ENCODE measurements at places on chromosomes 3 and 15.

DNA sequence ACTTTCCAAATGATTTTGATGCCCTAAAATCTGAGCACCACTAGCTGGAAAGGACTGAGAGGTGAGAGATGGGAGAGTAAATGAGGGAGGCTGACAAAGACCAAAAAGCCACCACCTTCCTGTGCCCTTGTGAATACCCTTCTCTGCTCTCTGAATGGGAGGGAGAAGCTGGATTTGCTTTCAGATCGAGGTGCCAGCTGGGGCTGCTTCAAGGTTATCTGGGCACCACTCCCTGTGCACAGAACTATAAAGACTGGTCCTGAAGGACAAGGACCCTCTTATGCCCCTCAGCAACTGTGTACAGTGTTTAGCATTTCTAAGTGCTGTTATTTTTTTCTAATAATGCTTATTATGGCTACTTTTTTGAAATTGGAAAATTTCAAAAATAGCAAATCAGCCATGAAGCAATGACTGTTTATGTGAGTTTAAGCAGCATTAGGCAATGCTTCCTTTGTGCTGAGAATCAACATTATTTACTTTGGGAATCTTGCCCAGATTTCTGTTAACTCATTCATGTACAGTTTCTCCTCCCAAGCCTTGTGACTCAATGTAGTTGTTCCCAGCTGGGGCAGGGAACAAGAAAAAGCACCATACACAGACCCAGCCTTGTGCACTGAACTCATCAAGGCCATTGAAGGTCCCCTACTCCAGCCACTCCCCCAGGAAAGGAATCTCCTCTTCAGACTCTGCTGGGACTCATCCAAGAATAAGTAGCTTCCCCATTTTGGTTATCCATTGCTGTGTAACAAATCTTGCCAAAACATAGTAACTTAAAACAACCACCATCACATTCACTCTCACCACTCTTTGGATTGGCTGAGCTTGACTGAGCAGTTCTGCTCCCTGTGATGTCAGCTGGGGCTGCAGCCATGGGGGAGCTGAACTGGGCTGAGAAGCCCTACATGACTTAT lies 37.3 kb upstream of the CDV3 start:
- DNase-seq: no peak

DNA sequence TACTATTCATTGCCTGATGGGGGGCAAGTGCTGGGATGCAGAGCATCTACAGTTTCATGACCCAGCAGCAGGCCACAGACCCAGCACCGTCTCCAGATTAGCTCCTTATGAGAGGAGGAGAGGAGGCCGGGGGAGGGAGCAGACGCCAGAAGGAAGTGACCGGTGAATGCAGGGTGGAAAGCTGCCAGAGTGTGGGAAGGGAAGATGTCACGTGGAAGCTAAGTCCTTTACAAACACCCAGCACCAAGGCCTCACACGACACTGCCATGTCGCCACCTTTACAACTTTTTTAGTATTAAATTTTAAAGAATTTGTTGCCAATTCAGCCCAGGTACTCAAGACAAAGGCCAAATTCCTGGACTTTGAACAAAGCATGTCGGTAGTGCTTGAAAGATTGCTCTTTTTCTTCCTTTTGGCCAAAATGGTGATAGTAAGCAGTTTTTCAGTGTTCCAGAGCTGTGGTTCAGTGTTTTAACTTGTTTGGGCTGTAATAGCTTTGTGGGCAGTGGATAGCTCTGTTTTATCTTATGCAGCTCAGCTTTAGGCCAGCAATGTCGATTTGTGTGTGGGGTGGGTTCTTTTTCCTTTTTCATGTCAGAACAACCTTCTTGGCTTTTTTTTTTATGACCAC lies 58.2 kb downstream of the ZBTB38 start:
- DNase-seq: peak; percentile 21

DNA sequence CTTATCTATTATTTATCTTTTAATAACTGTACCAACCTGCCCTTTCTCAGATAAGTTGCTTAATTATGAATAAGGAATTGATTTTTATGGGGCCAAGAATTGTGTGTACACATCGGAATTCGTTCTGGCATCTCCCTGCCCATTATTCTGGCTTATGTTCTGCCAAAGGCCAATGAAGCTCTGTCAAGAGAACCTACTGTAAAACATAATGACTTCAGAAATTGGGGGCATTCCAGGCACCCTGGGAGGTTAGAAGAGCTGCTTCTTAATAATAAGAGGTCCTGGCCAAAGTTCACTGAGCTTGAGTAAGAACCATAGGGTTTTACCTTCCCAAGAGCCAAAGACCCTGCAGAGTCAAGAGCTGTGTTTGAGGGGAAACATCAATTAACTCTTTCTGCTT lies 261.7 kb downstream of the SLC9A9 start:
- no peak for DNase-seq

- DNase-seq: no peak
Measured at GRCh38 chr3:117400303-117400702, 690.7 kb downstream of the TUSC7 start.

- no peak for DNase-seq
Measured at GRCh38 chr3:45191924-45192417, 34.1 kb downstream of the TMEM158 start.

GRCh38 chr15:57313134-57313483 lies 63.2 kb upstream of the CGNL1 start:
- no peak for DNase-seq

DNA sequence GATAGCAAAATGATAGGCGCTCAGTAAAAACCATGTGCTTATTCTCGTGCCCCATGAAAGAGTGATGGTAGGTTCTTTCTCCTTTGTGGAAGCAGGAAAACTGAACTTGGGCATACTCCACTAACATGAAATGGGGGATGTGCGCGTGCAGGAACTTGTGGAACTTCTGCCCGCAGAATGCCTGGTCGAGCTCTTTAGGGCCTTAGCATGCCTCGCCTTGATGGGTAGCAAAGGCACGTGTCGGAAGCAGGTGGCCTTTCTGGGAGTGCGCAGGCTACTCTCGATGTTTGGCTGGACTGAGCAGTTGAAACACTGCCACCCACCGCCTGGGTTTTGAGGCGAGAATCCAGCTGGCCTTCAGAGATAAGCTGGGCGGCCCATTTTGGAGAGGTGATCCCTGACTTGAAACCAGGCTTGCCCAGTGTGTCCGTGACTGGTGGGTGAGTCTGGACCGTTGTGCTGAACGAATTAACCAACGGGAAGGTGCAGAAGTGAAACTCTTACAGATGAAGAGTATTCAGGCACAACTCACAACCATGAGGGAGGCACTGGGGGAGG lies 842 bp downstream of the PCCB start:
- DNase-seq: peak; percentile 65

DNA sequence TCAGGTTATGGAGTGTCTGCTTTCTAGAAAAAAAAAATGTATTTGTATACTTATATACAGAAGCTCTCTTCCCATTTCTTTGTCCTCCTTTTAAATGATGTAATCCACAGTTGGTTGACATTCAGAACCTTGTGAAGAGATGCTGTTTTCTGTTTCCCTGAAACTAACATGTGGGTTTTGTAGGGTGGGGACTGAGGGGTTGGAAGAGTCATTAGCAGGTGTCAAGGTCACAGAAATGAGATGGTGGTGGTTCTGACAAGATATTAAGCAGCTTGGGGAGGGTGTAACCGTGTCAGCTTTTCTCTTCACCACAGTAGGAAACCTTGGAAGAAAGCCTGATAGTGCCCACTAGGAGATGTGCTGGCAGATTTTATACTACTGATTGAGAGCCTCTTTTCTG lies 2.4 kb downstream of the RASA2 start:
- no peak for DNase-seq

GRCh38 chr3:117509858-117510257 lies 800.3 kb downstream of the TUSC7 start:
- DNase-seq: no peak

GRCh38 chr3:156409694-156410093 lies 145.2 kb downstream of the SSR3 start:
- DNase-seq: no peak

GRCh38 chr15:72965671-72966070 lies 86.6 kb upstream of the NEO1 start:
- DNase-seq: no peak

GRCh38 chr3:144402430-144402829 lies 430.8 kb downstream of the DIPK2A start:
- no peak for DNase-seq

DNA sequence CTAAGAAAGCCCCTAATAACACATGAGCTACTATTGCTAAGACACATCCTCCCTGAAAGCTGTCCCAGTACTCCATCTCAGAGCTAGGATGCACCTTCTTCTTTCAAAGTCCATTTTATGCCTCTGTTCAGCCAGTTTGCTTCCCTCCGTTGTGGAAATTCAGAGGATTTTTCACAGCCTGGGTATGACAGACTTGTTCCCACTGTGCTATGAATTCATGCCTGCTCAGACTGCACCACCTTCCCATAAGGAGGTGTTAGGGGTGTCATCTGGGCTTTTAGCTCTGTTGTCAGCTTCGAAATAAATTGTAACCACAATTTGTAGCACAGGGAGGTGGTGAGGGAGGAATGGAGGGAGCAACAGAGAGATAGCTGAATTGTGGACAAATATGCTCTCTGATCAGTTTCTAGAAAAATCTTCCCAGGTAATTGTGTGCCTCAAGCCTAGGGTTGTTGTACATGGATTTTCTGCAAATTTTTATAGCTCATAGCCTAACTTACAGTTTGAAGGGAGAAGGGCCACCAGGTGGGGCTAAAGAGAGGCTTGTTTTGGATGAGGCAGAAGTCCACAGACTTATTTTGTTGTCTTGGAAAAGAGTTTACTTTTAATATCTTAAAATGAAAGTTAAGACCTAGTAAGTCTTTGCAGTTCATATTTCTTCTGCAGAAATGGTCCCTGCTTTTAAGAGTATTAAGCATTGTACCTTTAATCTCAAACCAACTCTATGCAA lies 462.0 kb downstream of the PDCD6IP start:
- DNase-seq: no peak

GRCh38 chr3:162512488-162512887 lies 1015.9 kb downstream of the OTOL1 start:
- no peak for DNase-seq

GRCh38 chr3:143170676-143171075 lies 51.1 kb downstream of the CHST2 start:
- DNase-seq: no peak

DNA sequence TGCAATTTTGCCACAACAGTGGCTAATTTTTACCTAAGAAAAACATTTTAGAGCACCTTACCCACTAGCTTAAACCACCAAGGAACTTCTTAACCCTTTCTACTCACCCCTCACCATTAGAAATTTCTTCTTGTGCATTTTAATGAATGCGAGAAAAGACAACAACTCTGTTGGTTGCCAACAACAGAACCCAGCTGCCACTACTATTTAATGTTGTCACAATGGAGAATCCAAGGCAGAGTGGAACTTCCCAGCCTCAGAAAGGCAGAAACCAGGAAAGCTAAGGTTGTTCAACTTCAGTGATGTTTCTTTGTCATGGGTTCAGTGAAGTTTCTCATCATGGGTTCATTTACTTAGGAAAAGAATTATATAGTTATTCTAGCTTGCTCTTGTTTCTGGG lies 325.2 kb upstream of the ARL6 start:
- no peak for DNase-seq

DNA sequence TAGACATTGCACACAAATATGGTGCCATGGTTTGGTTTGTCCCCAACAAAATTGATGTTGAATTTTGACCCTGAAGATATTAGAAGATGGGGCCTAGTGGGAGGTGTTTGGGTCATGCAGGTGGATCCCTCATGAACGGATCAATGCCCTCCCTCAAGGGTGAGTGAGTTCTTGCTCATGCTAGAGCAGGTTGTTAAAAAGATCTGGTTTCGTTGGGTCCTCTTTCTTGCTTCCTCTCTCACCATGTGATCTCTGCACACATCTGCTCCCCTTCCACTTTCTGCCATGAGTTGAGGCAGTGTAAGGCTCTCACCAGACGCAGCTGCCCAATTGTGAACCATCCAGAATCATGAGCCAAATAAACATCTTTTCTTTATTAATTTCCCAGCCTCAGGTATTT lies 87.8 kb upstream of the MDFIC2 start:
- no peak for DNase-seq

- DNase-seq: no peak
Measured at GRCh38 chr3:156910022-156910421, 83.9 kb downstream of the LEKR1 start.

DNA sequence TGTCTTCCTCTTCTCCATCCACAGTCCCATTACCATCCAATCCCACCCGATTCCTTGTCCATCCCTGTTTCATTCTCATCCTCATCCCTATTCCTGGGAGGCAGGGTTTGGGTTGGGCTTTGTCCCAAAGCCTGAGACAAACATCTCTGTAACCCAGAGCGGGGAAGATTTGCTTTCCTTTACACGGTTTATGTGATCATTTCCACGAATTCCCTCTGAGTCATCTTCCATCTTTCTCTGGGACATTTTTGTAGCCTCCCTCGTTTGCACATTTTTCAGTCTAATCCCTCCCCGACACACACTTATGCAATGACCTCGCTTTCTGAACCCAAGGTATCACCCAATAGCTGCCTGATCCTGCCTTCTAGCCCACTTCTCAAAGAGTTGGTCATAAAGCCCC lies 22.8 kb downstream of the DUOX2 start:
- no peak for DNase-seq

DNA sequence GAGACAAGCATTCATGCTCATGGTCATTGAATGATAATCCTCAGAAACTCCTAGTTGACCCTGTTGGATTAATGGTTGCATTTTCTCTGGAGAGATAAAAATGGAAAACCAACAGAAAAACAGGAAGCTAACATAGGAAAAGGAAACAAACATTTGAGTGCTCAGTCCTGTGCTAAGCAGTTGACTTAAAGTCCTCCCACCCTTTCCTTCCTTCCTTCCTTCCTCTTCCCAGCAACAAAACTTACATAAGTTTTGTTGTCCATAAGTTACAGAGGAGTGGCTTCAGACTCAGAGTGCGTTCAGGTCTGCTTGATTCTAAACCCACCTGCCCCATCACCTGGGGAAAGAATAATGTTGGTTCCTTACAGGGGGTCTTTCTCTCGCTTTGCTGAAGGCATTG lies 163.8 kb upstream of the RGMA start:
- no peak for DNase-seq

DNA sequence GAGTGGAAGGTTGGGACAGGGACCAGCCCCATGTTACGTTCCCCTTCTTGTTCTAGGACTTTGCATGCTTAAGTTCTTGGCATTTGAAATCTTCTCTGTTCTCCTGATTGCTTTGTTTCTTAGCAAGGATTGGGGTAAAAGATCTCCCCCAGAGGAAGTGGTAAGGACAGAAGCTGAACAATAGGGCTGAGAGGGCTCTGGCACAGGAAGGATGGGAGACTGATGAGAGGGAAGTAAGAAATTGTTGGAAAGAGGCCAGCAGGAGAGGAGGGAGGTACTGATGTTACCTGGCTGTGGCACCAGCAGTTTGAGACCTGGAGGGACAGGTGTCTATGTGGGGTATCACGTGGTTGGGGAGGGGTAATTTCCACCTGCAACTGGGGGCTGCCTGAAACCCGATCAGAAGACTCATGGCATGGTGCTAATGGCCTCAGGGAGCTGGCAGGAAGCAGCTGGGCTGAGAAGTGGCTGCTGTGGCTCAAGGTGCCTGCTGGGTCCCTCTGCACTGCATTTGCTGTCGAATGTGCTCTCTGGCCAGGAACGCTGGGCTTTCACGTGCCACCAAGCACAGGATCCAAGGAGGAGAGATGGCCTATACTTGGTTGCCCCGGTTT lies 108.4 kb downstream of the LSM3 start:
- DNase-seq: peak; percentile 79

Measured in DMS153 (cell line).